Neural progenitor cell (in vitro differentiated cells): ENCODE measurements at places on chromosomes 6 and 20. TPM values are rescaled to one million over a fixed set of nuclear protein-coding genes. Genes with fewer than 3 reads are reported as not detected.
A peak's percentile ranks its signal among the peaks of the same experiment; 100 is the strongest.

DNA sequence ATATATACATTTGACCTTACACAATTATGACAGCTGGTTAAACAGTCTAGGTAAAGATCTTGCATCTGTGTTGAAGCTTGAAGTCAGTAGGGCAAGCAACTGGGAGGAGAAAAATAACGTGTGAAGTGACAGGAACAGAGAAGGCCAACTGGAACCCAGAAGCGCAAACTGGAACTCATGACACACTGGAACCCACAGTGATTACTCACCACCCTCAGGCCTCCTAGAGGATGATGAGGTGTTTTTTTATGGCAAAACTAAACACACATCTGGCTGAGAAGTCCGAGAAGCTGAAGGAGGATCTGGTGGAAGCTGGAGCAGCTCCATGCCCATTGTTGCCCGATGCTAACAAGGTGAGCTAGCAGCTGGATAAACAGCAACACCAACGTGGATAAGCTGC, 108.1 kb downstream of the TMEM200A start:
- H3K36me3 ChIP-seq, result no peaks in the 10 kb centered on the region
- no peak overlapping the region for H3K4me3 ChIP-seq
- no peaks in the 10 kb centered on the region for H3K4me1 ChIP-seq
- no peaks in the 10 kb centered on the region for H3K27me3 ChIP-seq
- no peak for DNase-seq

GRCh38 chr6:6283746-6284145, 36.7 kb downstream of the F13A1 start:
- no peak for DNase-seq
- no peaks in the 10 kb centered on the region for H3K4me1 ChIP-seq
- no peak overlapping the region for H3K27ac ChIP-seq
- H3K36me3 ChIP-seq, result no peaks in the 10 kb centered on the region
- no peaks in the 10 kb centered on the region for H3K27me3 ChIP-seq

DNA sequence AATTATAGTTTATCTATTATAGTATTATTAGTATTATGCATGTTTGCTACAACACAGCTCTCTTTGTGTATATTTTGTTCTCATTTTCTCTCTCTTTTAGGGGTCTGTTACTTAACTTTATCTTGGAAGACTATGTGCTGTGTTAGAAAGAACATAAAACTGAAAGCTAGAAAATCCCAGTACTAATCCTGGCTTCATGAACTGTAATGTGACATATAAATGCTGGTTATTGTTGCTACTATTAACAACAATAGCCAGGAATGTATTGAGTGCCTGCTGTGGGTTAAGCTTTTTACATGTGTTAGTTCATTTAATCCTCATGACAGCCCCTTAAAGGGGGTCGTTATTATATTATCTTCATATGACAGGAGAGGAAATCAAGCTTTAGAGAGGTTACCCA, 170.0 kb upstream of the DTNBP1 start:
- DNase-seq, result no peak
- no peak overlapping the region for H3K4me3 ChIP-seq
- no peak overlapping the region for H3K27ac ChIP-seq
- H3K27me3 ChIP-seq, result no peaks in the 10 kb centered on the region
- H3K4me1 ChIP-seq, result no peaks in the 10 kb centered on the region
- H3K36me3 ChIP-seq, result no peaks in the 10 kb centered on the region

DNA sequence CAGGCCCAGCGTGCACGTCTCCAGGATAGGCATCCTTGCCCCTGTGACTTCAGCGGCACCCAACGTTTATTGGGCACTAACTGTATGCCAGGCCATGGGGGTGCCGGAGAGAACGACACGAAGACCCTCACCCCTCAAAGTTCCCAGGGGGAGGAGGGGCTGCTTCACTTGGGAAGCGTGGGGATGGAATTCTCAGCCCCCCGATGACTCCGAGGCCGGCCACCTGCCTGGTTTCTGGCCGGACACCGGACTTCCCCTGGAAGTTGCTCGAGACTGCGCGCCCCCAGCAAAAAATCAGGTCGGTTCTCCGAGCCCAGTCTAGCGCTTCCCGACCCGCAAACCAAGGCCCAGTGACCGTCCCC, 275 bp upstream of the MAVS start:
- H3K27me3 ChIP-seq, result no peaks in the 10 kb centered on the region
- peaks cover 5% of the 10 kb centered on the region for H3K4me1 ChIP-seq
- no peak overlapping the region for H3K27ac ChIP-seq
- peak overlapping the region; percentile 90 for H3K4me3 ChIP-seq

GRCh38 chr20:5841522-5841921, 91.3 kb downstream of the SHLD1 start:
- no peak for DNase-seq
- no peaks in the 10 kb centered on the region for H3K27me3 ChIP-seq
- H3K36me3 ChIP-seq, result no peaks in the 10 kb centered on the region

DNA sequence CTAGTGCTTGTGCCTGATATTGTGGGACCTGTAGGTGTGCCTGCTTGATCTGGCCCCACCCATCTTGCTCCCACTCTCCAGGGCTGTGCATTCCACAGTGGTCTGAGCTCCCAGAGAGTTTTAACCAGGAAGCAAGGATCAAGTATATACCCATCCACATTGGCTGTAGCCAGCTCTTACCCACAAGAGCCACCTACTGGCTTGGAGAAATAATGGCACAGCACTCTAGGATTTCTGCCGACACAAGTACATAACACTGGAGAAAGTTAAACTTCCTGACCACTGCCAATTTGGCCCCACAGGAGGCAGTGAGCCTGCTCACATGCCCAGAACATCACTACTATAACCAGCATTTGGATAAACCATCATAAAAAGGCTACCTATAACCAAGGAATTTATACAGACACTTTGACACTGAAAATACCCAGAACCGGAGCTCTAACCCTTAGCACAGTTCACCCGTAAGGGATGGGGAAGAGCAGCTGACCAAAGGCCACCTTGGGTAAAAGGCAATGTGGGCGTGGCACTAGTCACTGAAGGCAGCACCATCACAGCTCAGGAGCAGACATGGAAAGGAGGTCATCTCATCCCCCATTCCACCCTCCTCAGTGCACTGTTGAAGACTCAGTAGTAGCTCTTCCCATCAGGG, 440.4 kb downstream of the BTBD3 start:
- no peaks in the 10 kb centered on the region for H3K27me3 ChIP-seq
- DNase-seq, result peak; percentile 34
- H3K27ac ChIP-seq, result no peak overlapping the region
- H3K4me1 ChIP-seq, result no peaks in the 10 kb centered on the region
- no peaks in the 10 kb centered on the region for H3K36me3 ChIP-seq
- no peak overlapping the region for H3K4me3 ChIP-seq

DNA sequence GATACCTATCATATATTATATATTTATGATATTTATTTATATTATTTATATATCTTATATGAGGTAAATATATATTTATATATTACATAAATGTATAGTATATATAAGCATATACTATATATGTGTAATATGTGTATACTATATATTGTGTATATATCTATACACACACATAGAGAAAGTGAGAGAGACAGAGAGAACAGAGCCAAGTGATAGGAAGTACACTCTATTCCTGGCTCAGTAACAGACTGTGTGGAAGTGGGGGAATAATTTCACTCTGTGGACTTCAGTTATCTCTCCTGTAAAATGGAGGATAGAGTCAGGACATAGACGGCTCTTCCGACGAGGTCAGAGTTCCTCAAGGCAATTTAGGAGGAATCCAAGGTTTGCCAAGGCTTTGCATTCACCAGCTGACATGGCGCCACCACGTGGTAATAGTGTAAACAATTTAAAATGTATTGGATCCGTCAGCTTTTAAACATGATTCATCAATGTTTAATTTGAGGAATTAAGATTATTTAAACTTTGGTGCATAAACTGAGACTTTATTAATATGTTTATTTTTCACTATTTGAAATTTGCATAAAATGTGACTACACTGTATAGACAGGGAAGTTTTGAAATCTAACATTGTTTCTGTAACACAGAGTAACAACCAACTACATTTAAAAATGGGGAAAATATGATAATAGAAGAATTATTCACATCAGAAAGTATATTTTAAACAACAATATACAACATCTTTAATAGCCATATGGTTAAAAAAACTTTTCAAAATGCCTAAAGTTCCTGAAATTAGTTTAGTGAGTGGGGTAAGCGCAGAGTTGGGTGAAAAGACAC, 75.4 kb upstream of the TMEM244 start:
- H3K4me3 ChIP-seq, result no peak overlapping the region
- no peaks in the 10 kb centered on the region for H3K27me3 ChIP-seq
- no peaks in the 10 kb centered on the region for H3K4me1 ChIP-seq
- H3K36me3 ChIP-seq, result no peaks in the 10 kb centered on the region
- no peak overlapping the region for H3K27ac ChIP-seq

- H3K4me3 ChIP-seq, result no peak overlapping the region
- H3K36me3 ChIP-seq, result no peaks in the 10 kb centered on the region
- H3K4me1 ChIP-seq, result no peaks in the 10 kb centered on the region
- DNase-seq, result no peak
- H3K27ac ChIP-seq, result no peak overlapping the region
- H3K27me3 ChIP-seq, result no peaks in the 10 kb centered on the region
These were observed 59.5 kb upstream of the ADGRG6 start for GRCh38 chr6:142242269-142242668.

GRCh38 chr6:86030875-86031274, 388.2 kb upstream of the SYNCRIP start:
- no peaks in the 10 kb centered on the region for H3K36me3 ChIP-seq
- no peak overlapping the region for H3K4me3 ChIP-seq
- H3K27me3 ChIP-seq, result no peaks in the 10 kb centered on the region
- H3K4me1 ChIP-seq, result no peaks in the 10 kb centered on the region
- DNase-seq, result no peak
- no peak overlapping the region for H3K27ac ChIP-seq

DNA sequence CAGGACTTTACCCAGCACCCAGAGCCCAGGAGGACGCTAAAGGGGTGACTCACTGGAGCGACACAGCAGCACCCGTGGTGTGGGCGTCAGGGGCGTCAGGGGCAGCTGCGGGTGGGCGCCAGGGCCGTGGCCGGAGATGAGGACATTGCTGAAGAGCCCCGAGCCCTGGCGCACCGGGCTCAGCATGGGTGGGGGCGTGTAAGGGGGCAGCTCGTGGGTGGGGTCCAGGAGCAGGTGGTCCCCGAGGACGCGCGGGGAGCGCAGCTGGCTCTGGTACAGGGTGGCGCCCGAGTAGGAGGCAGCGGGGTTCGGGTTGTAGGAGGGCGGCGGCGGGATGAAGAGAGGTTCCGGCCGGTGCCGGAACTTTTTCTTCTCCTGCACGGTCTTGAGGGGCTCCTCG, 41.6 kb upstream of the MRPS10 start:
- no peak for DNase-seq
- H3K27ac ChIP-seq, result no peak overlapping the region
- H3K36me3 ChIP-seq, result no peaks in the 10 kb centered on the region
- H3K27me3 ChIP-seq, result no peaks in the 10 kb centered on the region
- H3K4me1 ChIP-seq, result peaks cover 11% of the 10 kb centered on the region
- H3K4me3 ChIP-seq, result no peak overlapping the region

Gene PPP1R3D
- 0.28 and 0.30 TPM in 2 replicates for total RNA-seq

Gene SOX18
- not detected in 2 replicates for total RNA-seq

Gene OPRM1
- total RNA-seq, result not detected in 2 replicates
